Gastroesophageal sphincter (tissue), 4 donors: ENCODE measurements at places on chromosomes 2 and 18. TPM values are rescaled to one million over a fixed set of nuclear protein-coding genes. Genes with fewer than 3 reads are reported as not detected.

- H3K36me3 ChIP-seq: no peaks in the 10 kb centered on the region
- no peak overlapping the region for H3K4me3 ChIP-seq
- no peaks in the 10 kb centered on the region for H3K27me3 ChIP-seq
- no peak for ATAC-seq
Observed at GRCh38 chr18:73340135-73340977, 472.6 kb upstream of the NETO1 start.

The SESTD1 gene
- 103 TPM for total RNA-seq

The PECR gene
- 4.9 TPM for total RNA-seq

GRCh38 chr18:23189099-23189498, 53.8 kb downstream of the CABLES1 start:
- H3K36me3 ChIP-seq: no peaks in the 10 kb centered on the region
- H3K4me1 ChIP-seq: no peaks in the 10 kb centered on the region
- H3K4me3 ChIP-seq: no peak overlapping the region
- no peaks in the 10 kb centered on the region for H3K27me3 ChIP-seq

DNA sequence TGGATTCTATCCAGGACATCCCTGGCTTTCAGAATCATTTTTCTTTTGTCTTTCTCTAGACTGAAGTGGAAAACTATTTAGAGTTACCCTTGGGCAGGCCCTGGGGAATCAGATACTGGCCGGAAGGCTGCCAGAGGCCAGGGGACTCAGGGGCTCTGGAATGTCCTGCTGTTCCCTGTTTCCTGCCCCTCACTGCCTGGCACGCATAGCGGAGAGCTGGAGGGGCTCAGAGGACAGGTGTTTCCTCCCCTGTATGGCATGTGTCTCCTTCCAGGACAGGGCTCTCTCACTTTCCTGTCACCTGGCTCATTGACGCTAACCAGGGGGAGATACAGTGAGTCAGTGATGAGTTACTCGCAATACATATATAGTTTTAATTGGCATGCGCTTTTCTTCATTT, 38.8 kb downstream of the DYSF start:
- H3K36me3 ChIP-seq: peaks cover 9% of the 10 kb centered on the region
- H3K4me3 ChIP-seq: no peak overlapping the region
- peak; percentile 83 for ATAC-seq
- no peaks in the 10 kb centered on the region for H3K27me3 ChIP-seq

GRCh38 chr18:54806526-54806925, 21.8 kb upstream of the RAB27B start:
- H3K4me3 ChIP-seq: no peak overlapping the region
- no peak for ATAC-seq
- H3K36me3 ChIP-seq: no peaks in the 10 kb centered on the region
- H3K4me1 ChIP-seq: no peaks in the 10 kb centered on the region
- H3K27ac ChIP-seq: no peak overlapping the region

The NDC80 gene
- 0.77 TPM for total RNA-seq

The IHH gene
- 0.23 TPM for total RNA-seq

DNA sequence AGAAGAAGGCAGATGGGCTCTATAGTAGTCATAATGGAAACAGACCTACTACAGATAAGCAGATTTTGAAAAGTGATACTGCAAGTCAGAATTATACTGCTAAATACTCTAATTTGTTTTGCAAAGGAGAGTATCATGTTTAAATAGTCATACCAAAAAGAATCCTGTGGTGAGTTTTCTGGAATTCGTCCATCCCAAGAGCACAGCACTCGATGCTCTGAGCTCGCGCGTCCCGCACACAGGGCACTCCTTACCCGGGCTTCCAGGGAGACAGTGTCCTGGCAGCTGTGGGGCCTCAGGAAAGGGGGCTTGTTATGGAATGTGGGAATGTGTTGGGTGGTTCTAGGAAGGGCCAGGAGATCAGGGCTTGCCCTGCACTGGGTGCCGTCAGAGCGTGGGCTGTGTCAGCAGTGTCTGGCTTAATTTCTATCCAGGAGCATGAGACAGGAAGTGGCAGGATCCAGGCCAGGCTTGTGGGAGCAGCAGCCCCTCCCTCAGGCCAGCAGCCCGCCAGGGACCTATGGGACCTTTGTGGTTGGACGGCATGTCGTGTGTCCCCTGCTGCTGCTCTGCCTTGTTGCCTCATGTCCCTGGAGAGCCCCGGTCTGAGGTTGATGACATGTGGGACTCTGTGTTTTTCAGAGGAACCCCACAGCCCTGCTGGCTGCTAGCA, 193.2 kb upstream of the TPO start:
- H3K4me1 ChIP-seq: no peaks in the 10 kb centered on the region
- no peak overlapping the region for H3K27ac ChIP-seq
- H3K27me3 ChIP-seq: peaks cover 47% of the 10 kb centered on the region
- H3K4me3 ChIP-seq: no peak overlapping the region

DNA sequence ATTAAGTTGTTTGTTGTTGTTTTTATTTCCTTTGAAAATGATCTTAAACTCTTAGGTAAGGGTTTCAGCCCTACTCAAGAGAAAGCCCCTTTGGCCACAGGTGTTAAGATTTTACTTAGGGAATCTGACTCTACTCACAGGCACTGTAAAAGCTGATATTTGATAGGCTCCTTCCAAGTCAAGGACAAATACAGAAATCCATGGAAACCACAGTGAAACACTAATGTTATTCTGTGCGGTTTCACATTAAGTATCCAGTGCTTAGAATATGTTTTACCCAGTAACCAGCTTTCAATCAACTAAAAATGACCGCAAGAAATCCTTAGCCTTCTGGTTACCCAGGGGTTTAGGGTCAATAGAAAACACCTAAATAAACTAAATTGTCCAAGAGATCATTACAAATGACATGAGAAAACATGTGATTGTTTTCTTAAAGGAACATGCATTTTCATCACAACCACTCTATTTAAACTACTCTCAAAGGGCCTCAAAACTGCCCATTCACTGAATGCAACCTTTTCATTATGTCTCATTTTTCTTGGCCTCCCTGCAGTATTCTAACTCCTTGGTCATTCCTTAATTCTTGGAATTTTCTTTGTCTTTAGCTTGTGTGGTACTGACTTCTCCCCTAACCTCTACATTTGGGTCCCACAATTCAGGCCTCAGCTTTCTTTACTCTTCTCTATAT, 56.0 kb downstream of the CDH2 start:
- no peaks in the 10 kb centered on the region for H3K4me1 ChIP-seq
- no peaks in the 10 kb centered on the region for H3K27me3 ChIP-seq
- H3K4me3 ChIP-seq: no peak overlapping the region
- no peak overlapping the region for H3K27ac ChIP-seq
- no peak for ATAC-seq
- no peaks in the 10 kb centered on the region for H3K36me3 ChIP-seq

The DNER gene
- 13.3 TPM for total RNA-seq

- H3K4me3 ChIP-seq: no peak overlapping the region
- no peaks in the 10 kb centered on the region for H3K4me1 ChIP-seq
- no peaks in the 10 kb centered on the region for H3K27me3 ChIP-seq
- no peak overlapping the region for H3K27ac ChIP-seq
- no peak for ATAC-seq
- no peaks in the 10 kb centered on the region for H3K36me3 ChIP-seq
Observed at GRCh38 chr2:39483534-39483933, 46.4 kb upstream of the MAP4K3 start.

DNA sequence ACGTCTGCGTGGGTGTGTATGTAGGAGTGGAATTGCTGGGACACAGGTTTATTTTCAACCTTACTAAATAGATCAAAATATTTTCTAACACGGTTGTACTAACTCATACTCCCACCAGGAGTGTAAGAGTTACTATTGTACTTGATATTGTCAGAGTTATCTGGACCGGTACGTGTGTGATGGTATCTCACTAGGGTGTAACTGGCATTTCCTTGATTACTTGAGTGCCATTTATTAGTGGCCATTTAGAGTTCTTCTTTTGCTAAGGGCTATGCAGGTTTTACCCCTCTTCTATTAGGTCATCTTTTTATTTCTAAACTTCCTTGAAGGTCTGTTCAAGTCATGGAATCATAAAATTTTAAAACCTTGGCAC, 33.5 kb downstream of the CENPO start:
- no peaks in the 10 kb centered on the region for H3K27me3 ChIP-seq
- no peak overlapping the region for H3K4me3 ChIP-seq
- peaks cover 12% of the 10 kb centered on the region for H3K4me1 ChIP-seq
- no peak for ATAC-seq
- no peak overlapping the region for H3K27ac ChIP-seq

GRCh38 chr2:37414470-37414949, 70.1 kb downstream of the QPCT start:
- peak overlapping the region; percentile 71 for H3K27ac ChIP-seq
- peak; percentile 75 for ATAC-seq
- H3K36me3 ChIP-seq: no peaks in the 10 kb centered on the region
- peaks cover 23% of the 10 kb centered on the region for H3K4me1 ChIP-seq
- no peaks in the 10 kb centered on the region for H3K27me3 ChIP-seq

The PSME4 gene
- 46.3 TPM for total RNA-seq

- H3K4me1 ChIP-seq: peaks cover 28% of the 10 kb centered on the region
- H3K27me3 ChIP-seq: no peaks in the 10 kb centered on the region
- peak overlapping the region; percentile 24 for H3K27ac ChIP-seq
Observed at GRCh38 chr2:208315081-208315788, 49.2 kb downstream of the PIKFYVE start.

DNA sequence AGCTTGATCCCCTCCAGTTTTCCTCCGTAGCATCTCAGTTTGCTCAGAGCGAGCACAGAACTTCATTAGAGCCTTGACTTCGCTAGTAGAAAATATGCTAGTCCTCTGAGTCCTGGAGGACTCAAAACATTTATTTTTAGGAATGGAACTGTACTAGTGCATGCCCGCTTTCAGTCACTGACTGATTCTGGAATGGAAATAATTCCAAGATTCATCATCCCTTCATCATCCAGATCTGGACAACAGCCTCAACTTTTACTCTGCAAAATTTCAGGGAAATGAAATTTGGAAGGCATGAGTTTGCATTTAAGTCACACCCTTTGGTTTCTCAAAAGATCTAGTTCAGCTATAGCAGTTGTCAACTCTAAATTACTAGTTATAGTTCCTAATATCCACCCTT, 304.6 kb downstream of the XIRP2 start:
- no peak overlapping the region for H3K4me3 ChIP-seq
- peak overlapping the region; percentile 70 for H3K27ac ChIP-seq
- ATAC-seq: peak; percentile 47
- H3K27me3 ChIP-seq: no peaks in the 10 kb centered on the region

DNA sequence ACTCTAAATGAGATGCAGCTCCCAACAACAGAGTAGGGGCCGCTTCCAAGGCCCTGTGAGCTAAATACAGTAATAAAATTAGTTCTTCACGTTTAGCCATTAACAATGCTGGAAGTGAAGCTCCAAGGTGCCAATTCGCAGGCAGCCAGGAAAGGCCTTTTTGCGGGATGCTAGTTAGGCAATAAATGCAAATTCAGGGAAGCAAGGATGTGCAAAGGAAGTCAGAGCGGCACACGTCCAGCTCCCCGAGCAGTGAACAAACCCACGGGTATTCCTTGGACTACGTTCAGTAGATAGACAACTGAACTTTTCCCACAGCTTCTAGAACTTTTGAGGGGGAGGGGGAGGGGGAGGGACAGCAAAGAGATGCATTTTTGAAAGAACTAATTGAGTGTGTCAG, 6.9 kb downstream of the ZNF516 start:
- H3K27ac ChIP-seq: peak overlapping the region; percentile 11
- ATAC-seq: no peak
- no peaks in the 10 kb centered on the region for H3K27me3 ChIP-seq

The GAREM1 gene
- total RNA-seq: 16.6 TPM

DNA sequence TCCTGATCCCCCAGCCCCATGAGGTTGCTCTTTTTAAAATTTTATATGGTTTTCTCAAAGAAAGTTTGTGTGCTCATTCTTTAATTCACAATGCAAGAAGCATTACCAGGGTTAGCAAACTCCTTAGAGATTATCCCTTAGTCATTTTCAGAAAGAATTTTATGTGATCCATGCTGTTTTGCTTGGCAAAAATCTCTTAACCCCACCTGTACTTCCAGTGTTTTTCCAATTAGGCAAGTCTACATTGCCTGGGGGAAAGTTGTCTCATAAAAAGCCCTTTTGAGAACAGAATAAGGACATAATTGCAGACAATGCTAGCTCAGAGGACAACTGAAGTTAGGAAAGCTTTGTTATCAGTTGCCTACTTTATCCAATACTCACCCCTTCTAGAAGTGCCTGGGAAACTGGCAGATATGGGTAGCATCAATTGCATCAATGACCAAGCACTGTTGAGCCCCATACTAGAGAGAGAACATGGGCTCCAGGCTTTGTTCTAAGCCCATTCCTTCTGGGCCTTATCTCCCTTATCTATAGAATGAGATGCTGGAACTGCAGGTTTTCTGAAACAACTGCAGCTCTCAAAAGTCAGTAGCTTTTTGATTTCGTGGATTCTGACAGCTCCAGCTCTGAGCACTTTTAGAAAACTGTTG, 265.9 kb upstream of the SPHKAP start:
- no peaks in the 10 kb centered on the region for H3K27me3 ChIP-seq
- H3K36me3 ChIP-seq: no peaks in the 10 kb centered on the region
- no peaks in the 10 kb centered on the region for H3K4me1 ChIP-seq
- no peak overlapping the region for H3K4me3 ChIP-seq
- H3K27ac ChIP-seq: no peak overlapping the region

The EFR3B gene
- total RNA-seq: 0.67 TPM

- H3K27me3 ChIP-seq: no peaks in the 10 kb centered on the region
- no peak overlapping the region for H3K27ac ChIP-seq
- no peak for ATAC-seq
- peaks cover 22% of the 10 kb centered on the region for H3K4me1 ChIP-seq
Observed at GRCh38 chr2:215799194-215799593, 214.2 kb downstream of the MREG start.

GRCh38 chr2:170846314-170846713, 29.6 kb downstream of the GAD1 start:
- no peak overlapping the region for H3K27ac ChIP-seq
- H3K4me3 ChIP-seq: no peak overlapping the region
- no peaks in the 10 kb centered on the region for H3K27me3 ChIP-seq
- ATAC-seq: no peak

DNA sequence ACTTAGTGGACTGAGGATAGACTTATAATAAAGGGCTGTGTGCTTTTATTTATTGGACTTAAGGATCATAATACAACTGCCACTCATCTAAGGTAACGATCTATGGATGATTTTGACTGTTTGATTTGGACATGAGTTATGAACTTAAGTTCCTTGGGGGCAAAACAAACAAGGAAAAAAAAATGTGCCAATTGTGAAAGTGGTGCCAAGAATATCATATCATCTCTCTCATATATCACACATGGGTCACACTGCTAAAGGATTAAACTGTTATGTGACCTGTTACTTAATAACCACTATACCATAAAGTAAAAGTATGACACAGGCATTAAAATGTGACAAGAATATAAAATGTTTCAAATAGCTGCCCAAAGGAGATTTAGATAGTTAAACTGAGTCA, 886.3 kb downstream of the ERBB4 start:
- no peak for ATAC-seq
- H3K4me1 ChIP-seq: no peaks in the 10 kb centered on the region
- H3K27ac ChIP-seq: no peak overlapping the region
- no peak overlapping the region for H3K4me3 ChIP-seq
- no peaks in the 10 kb centered on the region for H3K27me3 ChIP-seq

The PLCL1 gene
- 53.5 TPM for total RNA-seq

The COL4A4 gene
- total RNA-seq: 5.3 TPM
